ENCODE measurements at places on chromosomes 12 and 14. TPM values are rescaled to one million over a fixed set of nuclear protein-coding genes. Genes with fewer than 3 reads are reported as not detected.

The PPHLN1 gene
- total RNA-seq = 40.1 TPM

- peak; percentile 24 for DNase-seq
These were observed 7.3 kb downstream of the MSI1 start for GRCh38 chr12:120361506-120362208.

- DNase-seq = no peak
These were observed 131.1 kb downstream of the ETV6 start for GRCh38 chr12:11780521-11781101.

The SLC7A8 gene
- total RNA-seq = 98.5 TPM

GRCh38 chr14:35865611-35866324 is 39.6 kb downstream of the BRMS1L start:
- no peak for DNase-seq

The ST8SIA1 gene
- 2.4 TPM for total RNA-seq

- no peak for DNase-seq
These were observed 792.0 kb downstream of the MED13L start for GRCh38 chr12:115485503-115485902.

The APOF gene
- 0.20 TPM for total RNA-seq

DNA sequence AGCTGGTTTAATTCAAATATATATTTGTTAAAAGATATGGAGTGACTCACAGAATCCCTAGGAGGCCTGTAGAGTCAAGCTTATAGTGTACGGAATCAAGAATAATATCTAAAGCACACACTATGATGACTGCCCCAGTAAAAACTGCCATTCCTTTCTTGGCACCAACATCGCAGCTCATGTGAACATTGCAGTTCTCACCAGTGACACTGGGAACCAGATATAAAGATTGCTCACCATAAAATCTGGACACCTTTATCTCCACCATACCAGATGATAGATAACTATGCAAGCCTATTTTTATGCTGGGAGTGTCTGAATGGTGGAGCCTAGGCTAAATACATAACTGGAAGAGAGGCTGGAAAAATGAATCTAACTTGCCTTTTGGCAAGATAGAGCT is 463.9 kb upstream of the TBX3 start:
- no peak for DNase-seq

GRCh38 chr12:130764073-130764472 is 48.0 kb upstream of the RIMBP2 start:
- no peak for DNase-seq

- no peak for DNase-seq
These were observed 31.0 kb downstream of the PEBP1 start for GRCh38 chr12:118166946-118167345.

Data from mucosa of gallbladder (tissue), 1 donor.